B cell (primary cell): ENCODE measurements at places on chromosomes 5 and 9. TPM values are rescaled to one million over a fixed set of nuclear protein-coding genes. Genes with fewer than 3 reads are reported as not detected.

- no peak for DNase-seq
Observed at GRCh38 chr5:110638970-110639902, 87.2 kb downstream of the TMEM232 start.

GRCh38 chr5:77599679-77600078, 38.8 kb downstream of the OTP start:
- DNase-seq = no peak

RELL2 gene
- polyA plus RNA-seq = 34.4 and 48.9 TPM in 2 replicates

FREM1 gene
- polyA plus RNA-seq = not detected in 2 replicates
